Tibial nerve (tissue), 4 donors: ENCODE measurements at places on chromosomes 3 and 15. TPM values are rescaled to one million over a fixed set of nuclear protein-coding genes. Genes with fewer than 3 reads are reported as not detected.

XCR1 gene
- not detected for total RNA-seq

MYD88 gene
- 32.4 TPM for total RNA-seq

DNA sequence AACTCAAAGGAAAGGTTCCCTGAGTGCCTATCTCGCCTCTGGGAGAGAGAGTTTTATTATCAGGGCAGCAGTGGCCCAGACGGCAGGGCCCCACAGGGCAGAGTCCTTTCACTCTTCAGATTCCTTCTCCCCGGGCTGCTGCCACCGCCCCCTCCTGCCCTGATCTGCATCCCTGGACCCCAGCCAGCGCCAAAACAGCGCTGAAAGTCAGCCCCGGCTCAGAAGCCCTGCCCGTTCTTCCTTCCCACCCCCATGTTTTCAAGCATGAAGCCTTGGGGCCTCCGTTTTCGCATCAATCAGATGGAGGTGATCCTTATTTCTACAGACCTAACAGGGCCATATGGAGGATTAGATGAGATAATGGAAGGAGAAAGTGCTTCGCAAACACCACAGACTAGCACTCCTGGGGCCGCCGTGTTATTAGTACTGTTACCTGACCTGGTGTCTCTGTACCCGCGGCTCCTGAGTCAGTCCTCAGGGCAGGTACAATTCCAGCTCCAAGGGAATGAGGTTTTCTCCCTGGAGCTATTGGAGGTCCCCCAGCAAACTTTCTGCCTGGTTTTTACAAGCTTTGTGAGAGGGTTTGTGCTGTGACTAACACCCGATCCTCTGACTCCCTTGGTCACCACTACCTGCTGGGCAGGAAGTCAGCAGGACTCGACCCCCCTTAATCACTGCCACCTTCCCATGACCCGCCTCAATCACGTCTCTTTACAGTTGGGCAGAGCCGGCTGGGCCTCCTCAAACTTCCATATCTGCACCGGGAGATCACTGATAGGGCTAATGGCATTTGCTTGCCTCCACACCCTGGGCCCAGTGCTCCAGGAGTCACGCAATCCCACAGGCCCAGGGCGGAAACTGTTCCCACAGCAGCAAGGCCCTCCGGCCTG lies 39.5 kb upstream of the TSEN2 start:
- DNase-seq = no peak
- peaks cover 18% of the 10 kb centered on the region for H3K4me1 ChIP-seq
- no peaks in the 10 kb centered on the region for H3K27me3 ChIP-seq
- no peak overlapping the region for H3K4me3 ChIP-seq
- H3K36me3 ChIP-seq = no peaks in the 10 kb centered on the region

- no peaks in the 10 kb centered on the region for H3K4me1 ChIP-seq
- H3K36me3 ChIP-seq = no peaks in the 10 kb centered on the region
- no peaks in the 10 kb centered on the region for H3K27me3 ChIP-seq
- H3K27ac ChIP-seq = no peak overlapping the region
These were observed 152.2 kb downstream of the CFAP20DC start for GRCh38 chr3:58897646-58898045.

GRCh38 chr3:188507244-188507720 lies 353.3 kb downstream of the LPP start:
- DNase-seq = no peak
- no peaks in the 10 kb centered on the region for H3K36me3 ChIP-seq
- no peak overlapping the region for H3K4me3 ChIP-seq
- H3K27ac ChIP-seq = no peak overlapping the region
- H3K4me1 ChIP-seq = no peaks in the 10 kb centered on the region
